ENCODE measurements at places on chromosomes 7 and 10. TPM values are rescaled to one million over a fixed set of nuclear protein-coding genes. Genes with fewer than 3 reads are reported as not detected.

GRCh38 chr7:92835851-92836488, 403 bp downstream of the CDK6 start:
- DNase-seq: peak; percentile 36

- peak; percentile 69 for DNase-seq
Observed at GRCh38 chr10:31099664-31100063, 68.0 kb upstream of the ZNF438 start.

GRCh38 chr7:31549611-31550010, 35.7 kb downstream of the ITPRID1 start:
- peak; percentile 67 for DNase-seq

- no peak for DNase-seq
Observed at GRCh38 chr10:31618541-31619291, 299.7 kb downstream of the ZEB1 start.

Gene PLCE1
- total RNA-seq: 10.7 TPM

Gene LIPK
- total RNA-seq: not detected

Gene NPSR1
- total RNA-seq: not detected

All from Caco-2 (cell line).